HEK293T (cell line): ENCODE measurements at places on chromosomes 16 and 17.
A peak's percentile ranks its signal among the peaks of the same experiment; 100 is the strongest.

DNA sequence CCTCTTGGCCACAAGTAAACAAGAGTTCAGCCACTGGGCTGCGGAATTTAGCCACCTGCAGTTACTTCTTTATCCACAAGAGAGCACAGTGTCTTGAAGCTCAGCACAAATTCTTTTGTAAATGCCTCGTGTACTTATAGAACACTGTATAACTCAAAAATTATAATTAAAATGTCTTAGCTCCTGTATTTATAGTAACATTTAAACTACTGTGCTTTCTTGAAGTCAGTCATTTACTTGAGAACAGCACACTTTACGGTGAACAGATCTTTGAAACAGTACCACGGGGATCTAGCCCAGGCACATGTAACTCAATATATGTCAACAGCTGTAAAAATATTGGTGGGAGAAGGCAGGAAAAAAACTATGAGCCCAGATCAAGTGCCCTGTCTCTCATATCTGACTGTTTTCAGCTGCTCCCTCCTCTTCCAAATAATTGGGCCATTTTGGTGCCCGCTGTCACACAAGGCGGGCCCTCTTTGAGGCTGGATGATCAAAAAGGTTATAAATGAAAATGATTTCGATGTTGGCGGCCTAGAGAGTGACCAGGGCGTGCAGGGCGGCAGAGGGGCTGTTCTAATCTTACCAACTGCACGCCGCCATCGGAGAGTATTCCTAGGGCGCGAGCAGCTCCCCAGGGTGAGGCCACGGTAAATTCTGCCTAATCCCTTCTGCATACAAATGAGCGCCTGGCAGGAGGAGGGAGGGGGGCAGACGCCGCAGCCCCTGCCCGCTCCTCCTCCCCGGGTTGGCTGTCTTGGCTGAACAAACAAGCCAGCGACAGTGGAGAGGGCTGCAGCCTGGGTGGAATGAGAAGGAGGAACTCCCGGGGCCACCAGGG, 183.2 kb downstream of the C16orf78 start:
- peak; percentile 59 for DNase-seq

DNA sequence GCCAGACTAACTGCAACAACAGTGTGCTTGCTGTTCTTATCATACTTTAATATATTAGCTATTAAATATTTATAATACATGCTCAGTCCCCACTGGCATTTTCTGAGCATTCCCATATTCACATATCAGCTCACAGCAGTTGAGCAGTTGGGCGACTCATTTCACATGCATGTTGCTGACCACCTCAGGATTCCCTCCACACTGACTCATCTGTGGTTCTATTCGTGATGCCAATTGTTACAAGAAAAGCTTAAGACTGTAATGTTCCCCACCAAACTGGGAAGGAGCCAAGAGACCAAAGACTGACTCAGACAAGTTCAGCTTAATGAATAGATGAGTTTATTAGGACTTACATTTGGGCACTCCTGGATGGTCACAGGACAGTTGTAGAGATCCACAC, 100.3 kb upstream of the KIF2B start:
- no peak for DNase-seq

DNA sequence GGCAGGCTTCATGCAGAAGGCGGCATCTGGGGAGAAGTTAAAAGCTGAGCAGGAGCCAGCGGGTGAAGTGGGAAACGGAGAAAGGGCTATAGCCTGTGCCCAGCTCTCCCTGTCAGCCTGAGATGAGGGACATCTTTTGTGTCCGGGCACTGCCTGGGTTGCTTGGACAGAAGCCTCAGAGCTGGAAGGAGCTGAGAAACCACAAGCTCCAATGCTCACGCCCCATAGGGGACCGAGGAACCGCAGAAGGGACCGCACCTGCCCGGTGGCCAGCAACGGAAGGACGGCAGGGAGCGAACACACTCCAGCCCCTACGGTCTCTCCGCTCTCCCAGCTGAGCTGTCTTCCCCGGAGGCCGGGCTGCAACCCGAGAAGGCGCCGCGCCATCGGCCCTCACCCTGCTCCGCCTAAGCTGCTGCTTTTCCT, 175.8 kb downstream of the NPIPB11 start:
- DNase-seq = no peak

GRCh38 chr17:28949185-28950016, 1.9 kb downstream of the PHF12 start:
- no peak for DNase-seq

- no peak for DNase-seq
Measured at GRCh38 chr16:3140603-3141427, 6.0 kb downstream of the ZNF213 start.

- no peak for DNase-seq
Measured at GRCh38 chr16:12881182-12881581, 20.2 kb upstream of the SHISA9 start.
